Activated naive CD4-positive, alpha-beta T cell treated with anti-CD3 and anti-CD28 coated beads for 36 hours (primary cell): ENCODE measurements at places on chromosomes 3 and 15. TPM values are rescaled to one million over a fixed set of nuclear protein-coding genes. Genes with fewer than 3 reads are reported as not detected.

RTP4 gene
- 0.81 TPM for total RNA-seq

DNA sequence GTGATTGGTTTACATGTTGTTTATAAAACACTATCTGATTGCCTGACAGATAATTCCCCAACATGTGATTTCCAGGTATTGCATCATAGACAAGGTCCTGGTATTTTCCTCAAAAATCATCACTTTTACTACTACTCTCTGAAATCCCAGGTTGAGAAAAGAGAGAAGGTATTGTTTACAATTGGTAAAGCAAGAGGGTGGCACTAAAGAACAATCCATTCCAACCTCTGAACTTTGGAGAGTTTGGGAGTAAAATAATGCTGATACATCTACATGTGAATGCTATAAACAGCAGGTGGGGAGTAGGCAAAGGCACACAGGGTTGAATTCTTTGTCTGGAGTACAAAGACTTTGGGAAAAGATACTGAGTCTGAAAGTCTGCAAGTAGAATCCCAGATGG is 134.2 kb downstream of the WDR72 start:
- no peak for DNase-seq

GRCh38 chr3:157544501-157545130 is 41.4 kb upstream of the VEPH1 start:
- DNase-seq, result no peak

ESYT3 gene
- total RNA-seq, result 1.1 TPM

DNA sequence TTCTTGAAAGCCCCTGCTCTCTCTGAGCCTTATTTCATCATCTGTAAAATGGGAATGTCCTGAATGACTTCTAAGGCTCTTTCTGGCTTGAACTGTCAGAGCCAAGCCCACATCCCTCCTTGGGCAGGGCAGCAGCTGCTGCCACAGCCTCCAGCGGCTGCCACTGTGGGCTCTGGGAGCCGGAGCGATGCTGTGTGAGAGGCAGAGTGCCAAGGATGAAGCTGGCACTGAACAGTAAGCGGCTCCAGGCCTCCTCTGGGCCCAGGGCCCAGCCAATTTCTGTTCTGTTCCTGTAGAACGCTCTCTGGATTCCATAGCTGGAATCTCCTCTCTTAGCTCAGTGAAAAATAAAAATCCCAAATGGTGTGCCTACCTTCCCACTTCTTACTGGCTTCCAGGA is 4.4 kb downstream of the CPLX3 start:
- DNase-seq, result no peak

- no peak for DNase-seq
Observed at GRCh38 chr15:29021857-29022256, 136.1 kb downstream of the APBA2 start.

SLC2A2 gene
- total RNA-seq, result not detected

DNA sequence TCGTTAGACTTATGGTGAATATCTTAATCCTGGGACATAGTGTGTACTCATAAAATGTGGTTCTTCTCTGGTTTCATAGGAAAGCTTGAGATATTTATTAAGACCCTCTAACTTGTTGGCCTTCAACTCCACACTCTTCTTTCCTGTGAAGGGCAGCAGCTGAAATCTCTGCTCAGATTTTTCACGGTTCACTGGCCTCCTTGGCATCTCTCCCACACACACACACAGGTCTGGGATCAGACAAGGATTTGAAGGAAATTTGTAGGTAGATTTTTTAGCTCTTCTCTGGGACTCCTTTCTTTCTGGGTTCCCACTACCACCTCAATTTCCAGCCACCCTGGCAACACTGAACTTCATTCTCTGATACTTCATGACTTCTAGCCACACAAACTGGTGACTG is 70.2 kb downstream of the MYRIP start:
- no peak for DNase-seq

DNA sequence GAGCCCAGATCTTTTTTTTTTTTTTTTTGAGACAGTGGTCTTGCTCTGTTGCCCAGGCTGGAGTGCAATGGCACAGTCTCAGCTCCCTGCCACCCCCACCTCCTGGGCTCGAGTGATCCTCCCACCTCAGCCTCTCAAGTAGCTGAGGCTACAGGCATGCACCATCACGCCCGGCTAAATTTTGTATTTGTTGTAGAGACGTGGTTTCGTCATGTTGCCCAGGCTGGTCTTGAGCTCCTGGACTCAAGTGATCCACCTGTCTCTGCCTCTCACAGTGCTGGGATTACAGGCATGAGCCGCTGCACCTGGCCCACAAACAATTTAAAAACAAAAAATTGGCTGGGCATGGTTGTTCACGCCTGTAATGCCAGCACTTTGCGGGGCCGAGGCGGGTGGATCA is 22.6 kb upstream of the SLC6A6 start:
- no peak for DNase-seq

MEX3B gene
- total RNA-seq, result 0.84 TPM

DNA sequence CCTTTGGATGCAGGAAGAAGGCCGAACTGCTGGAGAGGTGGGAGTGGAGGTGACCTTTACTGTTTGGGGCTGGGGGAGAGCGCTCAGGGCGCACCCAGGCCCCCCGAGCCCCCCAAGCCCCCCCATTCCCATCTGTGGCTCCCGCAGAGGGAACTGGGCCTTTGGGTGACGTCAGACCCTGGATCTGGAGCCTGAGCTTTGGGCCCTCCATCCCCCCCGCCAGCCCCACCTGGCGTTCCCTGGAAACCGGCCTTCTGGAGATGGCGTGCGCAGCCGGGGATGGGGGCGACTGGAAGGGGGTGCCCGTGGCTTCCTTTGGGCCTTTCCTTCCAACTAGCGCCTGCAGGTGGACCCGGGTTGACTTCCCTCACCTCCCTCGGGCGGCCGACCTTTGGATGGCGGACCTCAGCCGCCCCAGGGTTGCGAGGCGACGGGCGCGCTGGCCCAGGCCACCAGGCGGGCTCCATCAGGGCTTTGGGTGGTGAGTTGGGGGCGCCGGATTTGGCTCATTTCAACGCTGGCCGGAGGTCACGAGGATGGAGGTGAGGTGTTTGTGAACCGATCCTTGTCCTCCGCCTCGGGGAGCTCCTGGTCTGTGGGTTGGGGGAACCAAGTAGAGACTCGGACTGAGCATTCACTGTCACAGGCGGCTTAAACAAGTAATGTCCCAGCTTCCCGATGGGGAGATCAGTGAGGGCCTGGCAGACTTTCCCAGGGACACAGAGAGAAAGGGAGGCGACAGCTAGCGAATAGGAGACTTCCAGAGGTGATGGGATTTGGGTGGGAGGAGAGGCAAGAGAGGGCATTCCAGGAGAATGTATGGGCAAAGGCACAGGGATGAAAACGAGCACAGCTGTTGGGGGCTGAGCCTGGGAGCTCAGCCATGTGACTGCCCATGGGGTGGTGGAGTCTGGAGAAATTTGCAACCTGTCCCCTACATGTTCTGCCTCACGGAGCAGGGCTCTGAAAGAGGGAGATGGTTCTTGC is 709 bp downstream of the SCAMP5 start:
- no peak for DNase-seq

NR2F2 gene
- total RNA-seq, result not detected

APBA2 gene
- 18.3 TPM for total RNA-seq

DNA sequence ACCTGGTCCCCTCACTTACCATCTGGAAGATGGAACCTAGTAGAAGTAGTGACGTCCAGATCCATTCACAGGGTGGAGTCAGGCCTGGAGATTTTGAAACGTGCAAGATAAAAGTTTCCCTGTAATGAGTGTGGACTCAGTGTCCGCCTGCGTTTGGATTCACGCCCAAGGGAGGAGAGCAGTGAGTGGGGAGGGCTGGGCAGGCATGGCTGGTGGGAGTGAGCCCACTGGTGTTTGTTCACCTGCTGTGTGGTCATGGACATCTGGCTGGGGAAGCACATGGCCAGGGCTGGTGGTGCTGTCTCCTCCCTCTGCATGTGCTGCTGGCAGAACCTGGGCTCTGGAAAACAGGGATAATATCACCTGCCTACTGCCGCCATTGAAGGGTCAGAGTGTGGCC is 37.0 kb downstream of the RLBP1 start:
- DNase-seq, result no peak

GRCh38 chr15:38017721-38018120 is 83.3 kb downstream of the TMCO5A start:
- no peak for DNase-seq

GRCh38 chr3:129934234-129935123 is 40.0 kb upstream of the TRH start:
- peak; percentile 38 for DNase-seq

GRCh38 chr3:27568393-27568792 is 84.2 kb upstream of the SLC4A7 start:
- DNase-seq, result no peak

- no peak for DNase-seq
Observed at GRCh38 chr15:98815207-98815606, 166.9 kb downstream of the IGF1R start.

DNA sequence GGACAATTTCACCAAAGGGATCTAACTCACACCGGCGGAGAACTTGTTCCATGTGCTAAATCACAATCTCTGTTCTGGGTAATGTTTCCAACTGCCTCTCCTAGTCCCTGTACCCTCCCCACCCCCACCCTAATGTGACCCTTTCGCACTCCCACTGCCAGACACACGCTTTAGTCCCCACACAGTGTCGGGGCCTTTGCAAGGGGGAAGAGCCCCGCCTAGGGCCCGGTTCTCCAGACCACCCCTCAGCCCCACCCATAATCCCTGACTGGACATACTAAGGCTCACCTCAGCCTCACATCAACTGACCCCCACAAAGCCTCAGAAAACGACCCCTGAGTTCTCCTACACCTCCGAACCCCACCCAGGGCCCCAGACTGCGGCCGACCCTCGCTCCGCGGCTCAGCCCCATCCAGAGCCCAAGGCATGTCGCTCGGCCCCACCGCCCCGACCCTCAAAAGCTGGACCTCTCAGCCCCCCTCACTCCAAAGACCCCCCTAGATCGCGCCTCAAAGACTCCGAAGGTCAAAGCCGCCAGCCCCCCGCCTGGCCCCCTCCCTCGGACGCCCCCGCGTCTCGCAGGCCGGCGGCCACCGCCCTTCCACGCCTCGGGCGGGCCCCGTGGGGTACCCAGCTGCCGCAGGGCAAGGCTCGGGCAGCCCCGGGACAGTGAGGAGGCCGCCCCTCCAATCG is 72.0 kb upstream of the MAP4 start:
- peak; percentile 12 for DNase-seq

GRCh38 chr15:77568014-77568972 is 64.4 kb downstream of the LINGO1 start:
- no peak for DNase-seq

DNA sequence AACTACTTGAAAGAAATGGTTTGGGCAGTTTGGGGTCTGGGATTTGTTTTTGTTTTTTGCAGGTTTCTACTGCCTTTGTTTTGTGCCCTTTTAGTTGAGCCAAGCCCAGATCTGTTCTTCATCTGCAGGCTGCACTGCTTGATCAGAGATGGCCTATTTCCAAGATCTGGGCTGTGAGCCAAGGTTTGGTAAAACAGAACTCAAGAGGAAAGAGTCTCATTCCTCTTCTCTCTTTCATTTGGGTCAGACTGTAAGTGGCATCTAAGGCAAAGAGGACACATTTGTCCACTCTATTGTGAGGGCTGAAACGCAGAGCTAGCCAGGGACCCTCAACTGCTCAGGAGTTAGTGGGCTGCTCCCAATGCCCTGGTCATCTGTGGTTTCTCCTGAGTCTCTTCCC is 104.4 kb upstream of the UBE3A start:
- no peak for DNase-seq

DNA sequence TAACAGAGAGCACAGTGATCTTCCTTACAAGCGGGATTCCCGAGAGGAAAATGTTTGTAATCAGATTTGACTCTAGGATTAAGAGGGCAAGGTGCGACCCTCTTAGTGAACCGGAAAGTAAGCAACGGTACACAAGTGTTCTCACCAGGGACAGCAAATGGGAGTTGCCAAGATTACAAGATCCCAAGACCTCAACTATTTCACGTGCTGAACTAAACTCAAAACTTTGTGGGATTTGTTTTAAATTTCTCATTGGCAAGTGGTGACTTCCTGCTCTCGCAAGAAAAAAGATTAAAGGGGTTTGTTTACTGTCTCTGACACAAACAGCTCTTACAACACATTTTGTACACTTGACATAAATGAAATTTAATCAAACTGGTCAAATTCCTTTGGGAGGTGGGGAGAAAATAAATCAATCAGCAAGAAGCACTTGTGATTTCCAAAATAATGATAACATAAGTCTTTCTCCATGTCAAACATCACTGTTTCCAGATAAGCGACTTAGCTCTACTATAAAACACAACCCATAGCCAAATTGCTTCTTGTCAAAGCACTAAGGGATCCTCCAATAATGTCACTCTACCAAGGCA is 2.2 kb upstream of the PGPEP1L start:
- DNase-seq, result no peak

CFAP100 gene
- total RNA-seq, result not detected

SLC15A2 gene
- total RNA-seq, result 0.49 TPM
